ENCODE measurements at places on chromosomes 1 and 21. TPM values are rescaled to one million over a fixed set of nuclear protein-coding genes. Genes with fewer than 3 reads are reported as not detected.

DNA sequence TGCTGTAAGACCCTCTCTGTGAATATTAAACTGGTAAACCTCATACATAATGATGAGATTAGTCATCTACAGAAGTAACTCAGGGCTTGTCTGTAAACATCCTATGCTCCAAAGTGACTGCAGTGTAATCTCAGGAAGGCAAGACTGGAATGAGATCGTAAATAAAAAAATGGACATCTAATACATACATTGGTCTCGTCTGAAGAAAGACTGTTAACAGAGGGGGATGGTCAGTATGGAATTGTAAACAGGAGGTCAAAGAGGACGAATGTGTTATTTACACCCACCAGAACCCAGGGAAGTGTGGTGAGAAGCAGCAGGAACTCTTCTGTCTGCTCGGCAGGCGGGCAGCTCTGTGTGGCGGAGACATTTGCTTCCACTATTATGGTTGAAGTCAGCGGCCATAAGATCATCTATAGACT is 51.4 kb downstream of the DISC1 start:
- DNase-seq, result no peak

- DNase-seq, result no peak
These were observed 87.8 kb downstream of the PTPN14 start for GRCh38 chr1:214463596-214463995.

- DNase-seq, result no peak
These were observed 79.0 kb downstream of the RUNX1 start for GRCh38 chr21:34970167-34970500.

DNA sequence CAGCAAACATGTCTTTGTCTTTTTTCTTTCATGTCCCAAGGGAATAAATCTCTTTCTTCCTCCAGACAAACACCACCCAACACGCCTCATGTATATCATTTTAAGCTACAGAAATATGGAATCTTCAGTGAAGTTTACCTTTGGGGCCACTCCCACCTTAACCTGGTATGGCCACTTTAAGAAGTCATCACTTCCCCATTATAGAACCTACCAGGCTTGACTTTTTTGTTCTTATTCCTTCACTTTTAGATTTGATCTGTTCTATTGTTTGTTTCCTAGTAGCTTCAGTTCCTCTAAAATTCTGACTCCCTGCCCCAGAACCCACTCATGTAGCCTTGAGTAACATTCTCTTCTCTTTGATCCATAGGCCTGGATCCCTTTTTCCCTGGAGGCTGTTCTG is 226.3 kb downstream of the HLX start:
- DNase-seq, result no peak

- DNase-seq, result no peak
These were observed 78.9 kb downstream of the DSCAM start for GRCh38 chr21:40768056-40768455.

- peak; percentile 76 for DNase-seq
These were observed 23.3 kb downstream of the CELA3A start for GRCh38 chr1:22024485-22025367.

DNA sequence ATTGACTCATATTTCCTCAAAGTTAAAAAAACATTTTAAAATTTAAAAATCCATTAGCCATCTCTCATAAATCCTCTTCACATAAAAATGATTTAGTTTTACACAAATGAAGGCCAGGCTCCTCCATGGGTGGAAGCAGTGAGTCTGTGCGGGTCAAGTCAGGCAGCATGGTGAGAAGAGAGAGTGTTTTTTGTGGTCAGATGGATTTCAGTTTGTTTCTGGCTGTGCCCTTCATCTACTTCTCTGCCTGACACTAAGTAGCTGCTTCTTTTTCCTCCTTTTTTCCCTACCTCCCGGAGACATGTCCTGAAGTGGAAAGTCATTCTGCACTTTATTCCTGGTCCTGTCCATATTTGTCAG is 10.3 kb downstream of the PLA2G4A start:
- no peak for DNase-seq

GRCh38 chr1:29125237-29125641 is 1.5 kb upstream of the TMEM200B start:
- DNase-seq, result no peak

DNA sequence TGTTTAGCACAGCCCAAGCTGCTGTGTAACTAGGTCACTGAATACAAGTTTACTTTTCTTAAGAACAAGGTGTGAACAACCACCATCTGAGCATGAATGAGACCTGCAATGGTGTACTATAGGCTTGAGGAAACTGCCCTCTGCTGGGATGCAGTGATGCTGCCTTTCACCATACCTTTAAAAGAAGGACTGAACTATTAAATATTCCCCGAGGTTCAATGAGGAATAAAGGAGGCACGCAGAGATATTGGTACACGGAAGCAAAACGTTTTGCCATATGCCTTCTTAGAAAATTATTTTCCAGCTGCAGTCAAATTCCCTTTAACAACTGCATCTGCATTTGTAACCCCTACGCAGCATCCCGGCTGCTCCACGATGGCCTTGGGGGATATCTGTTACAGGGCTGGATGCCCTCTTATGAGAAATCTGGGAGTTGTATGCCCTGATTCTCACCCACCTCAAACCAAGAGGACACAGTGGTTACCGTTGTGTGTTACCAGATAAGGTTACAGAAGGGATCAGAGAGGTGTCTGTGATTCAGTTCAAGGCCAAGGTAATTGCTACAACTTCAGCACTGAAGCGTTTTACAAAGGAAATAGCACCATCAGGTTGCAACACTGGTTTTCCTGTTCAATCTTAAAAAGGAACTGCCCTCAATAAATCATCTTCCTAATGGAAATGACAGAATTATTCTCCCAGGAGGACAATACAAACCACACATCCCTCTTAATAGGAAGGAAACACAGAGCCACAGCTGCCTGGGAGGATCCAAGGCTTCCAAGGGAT is 470.5 kb downstream of the LTN1 start:
- DNase-seq, result no peak

DNA sequence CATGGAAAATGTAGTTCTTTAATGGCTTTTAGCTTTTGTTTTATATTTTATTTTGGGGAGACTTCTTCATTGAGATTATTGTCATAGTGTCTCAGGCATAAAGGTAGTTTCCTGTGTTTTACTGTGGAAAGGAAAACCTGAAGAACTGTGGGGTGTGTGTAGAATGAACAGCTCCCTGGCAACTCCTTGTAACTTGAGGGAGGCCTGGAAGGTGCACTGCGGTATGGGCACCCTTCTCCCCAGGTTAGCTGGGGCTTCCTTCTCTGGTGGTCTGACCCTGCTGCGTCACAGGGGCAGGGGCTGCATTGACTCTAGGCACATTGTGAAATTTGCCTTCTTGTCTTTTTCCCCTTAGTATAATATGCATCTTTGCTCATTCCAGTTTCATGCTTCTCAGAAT is 1.7 kb downstream of the ATP1B1 start:
- no peak for DNase-seq

DNA sequence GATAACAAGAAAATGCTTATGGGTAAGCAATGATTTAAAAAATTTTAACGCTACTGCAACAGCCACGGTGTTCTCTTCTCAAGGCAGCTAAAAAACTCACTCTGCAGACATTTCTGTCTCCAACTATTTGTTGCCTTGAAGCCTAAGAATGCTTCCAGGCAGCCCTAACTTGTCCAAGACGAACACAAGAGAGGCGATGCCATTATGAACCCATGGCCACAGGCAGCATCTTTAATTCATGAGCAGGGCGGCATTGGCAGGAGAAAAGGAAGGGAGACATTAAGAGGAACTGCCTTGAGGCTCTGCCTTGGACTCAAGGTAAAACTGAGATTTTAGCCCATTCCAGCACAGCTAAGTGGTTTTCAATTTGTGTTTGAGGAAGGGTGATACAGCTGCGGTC is 67.5 kb downstream of the KCND3 start:
- DNase-seq, result no peak

DNA sequence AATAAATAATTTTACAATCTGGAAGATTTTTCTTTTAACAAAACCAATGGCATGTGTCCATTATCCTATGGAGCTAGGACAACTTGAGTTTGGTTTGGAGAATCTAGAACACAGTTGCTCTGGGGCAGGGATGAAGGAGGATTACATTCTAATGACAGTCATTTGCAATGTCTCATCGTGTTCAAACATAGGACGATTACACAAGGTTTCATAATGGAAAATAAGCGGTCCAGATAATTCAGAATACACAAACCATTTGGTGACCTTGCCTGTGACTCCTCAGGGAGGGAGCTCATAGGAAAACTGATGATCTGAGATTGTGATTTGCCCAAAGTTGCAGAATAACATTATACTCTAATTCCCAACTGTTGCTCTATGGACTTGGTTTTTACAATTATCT is 27.6 kb upstream of the RGL1 start:
- no peak for DNase-seq

DNA sequence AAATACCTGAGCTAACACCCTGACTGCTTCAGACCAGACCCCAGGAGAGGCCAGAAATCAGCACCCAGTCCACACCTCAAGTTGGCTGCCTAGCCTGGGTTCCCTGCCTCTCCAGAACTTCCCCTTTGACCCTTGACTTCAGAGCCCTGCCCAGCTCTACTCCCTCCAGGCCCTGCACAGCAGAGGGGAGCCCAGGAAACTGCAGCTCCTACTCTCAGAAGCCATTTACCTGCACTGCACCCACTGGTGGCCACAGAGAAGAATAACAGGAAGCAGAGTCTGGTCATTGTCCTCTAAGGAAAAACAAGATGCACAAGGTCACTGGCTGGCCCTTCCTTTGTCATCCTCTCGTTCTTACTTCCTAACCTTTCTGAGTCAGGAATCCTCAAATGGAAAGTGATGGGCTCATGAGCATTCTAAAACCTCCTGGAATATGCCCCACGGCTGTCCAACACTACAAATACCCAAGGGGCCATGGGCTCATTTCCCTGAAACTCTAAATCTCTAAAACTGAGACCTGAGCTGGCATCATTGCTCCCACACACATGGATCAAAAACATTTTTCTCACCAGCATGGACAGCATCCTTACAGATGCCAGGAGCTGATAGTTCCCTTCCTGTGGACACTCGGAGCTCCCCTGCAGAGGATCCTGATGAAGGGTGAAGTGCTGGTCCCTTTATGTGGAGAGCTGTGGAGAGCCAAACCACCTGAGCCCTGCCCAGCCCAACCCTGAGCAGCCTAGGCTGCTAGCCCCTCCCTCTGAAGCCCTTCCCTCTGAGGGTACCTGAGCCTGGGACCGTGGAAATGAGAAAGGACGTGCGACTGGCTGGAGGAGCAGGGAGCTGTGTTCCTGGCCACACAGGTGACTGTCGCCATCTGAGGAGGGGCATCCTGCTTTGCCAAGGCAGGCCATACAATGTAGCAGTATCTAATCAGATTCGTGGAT is at the start of gene ITLN2:
ITLN2 (minus strand) TSS at position 652 of the 947 bp plus-strand sequence; CDS start at position 584, 68 bp downstream.
- no peak for DNase-seq

DNA sequence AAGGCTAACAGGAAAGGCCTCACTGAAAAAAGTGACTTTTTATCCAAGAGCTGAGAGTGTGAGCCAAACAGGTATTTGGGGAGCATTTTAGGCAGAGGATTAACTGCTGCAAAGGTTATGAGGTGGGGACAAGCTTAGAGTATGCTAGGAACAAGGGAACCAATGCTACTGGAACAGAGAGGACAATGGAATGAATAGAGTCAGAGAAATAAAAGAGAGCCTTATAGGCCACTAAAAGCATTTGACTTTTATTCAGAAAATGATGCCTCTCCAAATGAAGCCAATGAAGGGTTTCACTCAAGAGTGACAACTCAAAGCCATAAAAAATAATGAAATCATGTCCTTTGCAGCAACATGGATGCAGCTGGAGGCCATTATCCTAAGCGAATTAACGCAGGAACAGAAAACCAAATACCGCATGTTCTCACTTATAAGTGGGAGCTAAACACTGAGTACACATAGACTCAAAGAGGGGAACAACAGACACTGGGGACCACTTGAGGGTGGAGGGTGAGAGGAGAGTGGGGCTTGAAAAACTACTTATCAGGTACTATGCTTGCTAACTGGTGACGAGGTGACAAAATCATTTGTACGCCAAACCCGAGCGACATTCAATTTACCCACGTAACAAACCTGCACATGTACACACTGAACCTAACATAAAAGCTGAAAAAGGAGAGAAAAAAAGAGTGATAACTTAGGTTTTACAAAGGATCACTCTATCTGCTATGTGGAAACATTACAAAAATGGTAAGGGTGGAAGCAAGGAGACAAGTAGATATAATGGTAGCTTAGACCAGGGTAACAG is 11.1 kb downstream of the PTP4A2 start:
- DNase-seq, result no peak

DNA sequence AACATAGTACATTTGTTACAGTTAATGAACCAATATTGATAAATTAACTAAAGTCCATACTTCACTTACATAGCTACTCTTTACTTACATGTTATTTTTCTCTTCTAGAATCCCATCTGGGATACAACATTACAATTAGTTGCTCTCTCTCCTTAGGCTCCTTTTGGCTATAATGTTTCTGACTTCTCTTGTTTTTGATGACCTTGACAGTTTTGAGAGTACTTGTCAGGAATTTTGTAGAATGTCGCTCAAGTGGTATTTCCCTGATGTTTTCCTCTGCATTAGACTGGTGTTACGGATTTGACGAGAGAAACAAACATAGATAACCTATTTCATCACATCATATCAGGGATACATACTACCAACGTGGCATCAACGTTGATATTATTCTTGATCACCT is 925.4 kb upstream of the TMPRSS15 start:
- no peak for DNase-seq

- no peak for DNase-seq
These were observed 43.9 kb upstream of the TSPEAR start for GRCh38 chr21:44755227-44755626.

DNA sequence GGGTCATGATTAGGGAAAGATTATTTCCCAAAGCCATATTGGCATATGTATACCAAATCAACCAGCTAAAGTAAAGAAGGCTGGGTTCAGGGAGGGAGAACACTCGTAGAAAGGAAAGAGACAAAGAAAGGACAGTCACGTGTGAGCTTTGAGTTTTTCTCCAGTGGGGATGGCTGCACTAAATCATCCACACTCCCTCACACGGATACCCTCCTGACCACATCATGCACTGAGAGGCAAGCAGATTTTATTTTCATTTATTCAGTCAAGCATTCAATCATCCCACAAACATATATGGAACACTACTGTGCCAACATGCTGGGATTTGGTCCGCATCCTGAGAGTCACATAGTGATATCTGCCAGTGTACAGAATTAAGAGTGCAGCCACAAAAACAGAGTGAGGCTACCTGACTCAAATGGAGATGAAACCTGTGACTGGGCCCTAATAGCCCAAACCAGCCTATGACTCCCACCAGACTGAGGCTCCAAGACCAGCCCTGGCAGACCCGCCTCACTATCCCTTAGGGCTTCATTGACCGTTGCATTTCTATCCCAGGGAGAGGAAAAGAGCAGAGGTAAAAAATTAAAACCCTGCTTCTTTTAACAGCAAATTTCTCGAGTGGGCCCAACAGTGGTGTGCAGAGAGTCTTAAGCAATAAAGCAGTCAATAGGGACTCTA is 155.9 kb downstream of the BARHL2 start:
- no peak for DNase-seq

GRCh38 chr1:201773764-201774163 is 55.2 kb upstream of the IPO9 start:
- DNase-seq, result no peak

RSBN1 gene
- total RNA-seq, result 27.7 TPM

PATJ gene
- 3.9 TPM for total RNA-seq

PPIAL4G gene
- 0.36 TPM for total RNA-seq

OR2G6 gene
- not detected for total RNA-seq

RHD gene
- total RNA-seq, result not detected

CACNA1S gene
- total RNA-seq, result not detected

HRNR gene
- total RNA-seq, result not detected

CD5L gene
- not detected for total RNA-seq

Data from natural killer cell treated with Interleukin-12 subunit alpha and Interleukin-12 subunit beta and Interleukin-15 and Interleukin-18, amount 100 ng/mL, for 72 hours (primary cell).